ENCODE measurements at places on chromosomes 5 and 9. TPM values are rescaled to one million over a fixed set of nuclear protein-coding genes. Genes with fewer than 3 reads are reported as not detected.

PCDHA5 gene
- 2.4 TPM for total RNA-seq

IFNA13 gene
- total RNA-seq, result not detected

TAF11L10 gene
- not detected for total RNA-seq

ASS1 gene
- total RNA-seq, result 22.5 TPM

GRCh38 chr5:134432174-134432573, 20.5 kb upstream of the CDKN2AIPNL start:
- DNase-seq, result no peak

DNA sequence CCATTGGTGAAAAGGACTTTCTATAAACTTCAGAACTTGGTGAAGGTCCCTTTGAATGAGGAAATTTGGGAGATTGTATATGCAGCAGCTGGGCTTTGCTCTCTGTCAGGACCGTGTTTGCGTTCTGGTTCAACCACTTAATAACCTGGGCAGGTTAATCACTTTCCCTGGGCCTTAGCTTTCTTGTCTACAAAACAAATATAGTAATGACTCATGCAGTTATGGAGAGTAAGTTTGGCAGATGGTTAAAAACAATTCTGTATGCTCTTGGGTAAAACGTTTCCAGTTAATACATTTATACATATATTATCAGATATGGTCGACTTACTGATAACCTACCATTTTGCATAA, 197.0 kb downstream of the ARHGEF28 start:
- DNase-seq, result no peak

DNA sequence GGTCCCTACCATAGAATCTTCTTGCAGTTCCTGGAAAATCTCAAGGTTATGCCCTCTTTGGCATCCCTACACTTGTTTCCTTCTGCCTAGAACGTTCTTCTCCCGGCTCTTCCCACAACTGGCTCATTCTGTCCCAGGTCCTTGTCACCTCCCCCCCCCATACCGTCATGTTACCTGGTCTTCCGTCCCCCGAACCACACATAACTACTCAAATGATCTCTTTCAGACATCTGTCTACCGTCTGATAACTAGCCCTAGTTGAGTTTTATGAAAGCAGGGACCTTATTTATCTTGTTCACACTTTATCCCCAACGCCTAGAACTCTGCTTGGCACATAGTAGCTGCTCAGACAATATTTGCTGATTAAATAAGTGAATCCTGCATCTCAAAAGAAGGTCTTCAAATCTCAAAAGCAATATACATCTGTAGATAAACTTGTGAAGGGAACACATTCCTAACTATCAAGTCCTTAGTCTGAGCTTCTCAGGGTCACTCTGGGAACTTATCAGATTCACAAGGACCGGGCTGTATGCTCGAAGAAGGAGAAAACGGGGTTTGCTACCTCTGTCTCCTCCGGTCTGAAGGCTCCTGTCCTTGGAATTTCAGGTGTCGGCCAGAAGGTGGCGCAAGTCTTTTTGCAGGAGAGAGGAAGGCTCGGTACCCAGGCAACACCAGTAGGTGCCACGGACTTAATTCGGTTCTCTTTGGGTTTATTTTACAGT, 30.0 kb downstream of the LCP2 start:
- DNase-seq, result peak; percentile 82

DNA sequence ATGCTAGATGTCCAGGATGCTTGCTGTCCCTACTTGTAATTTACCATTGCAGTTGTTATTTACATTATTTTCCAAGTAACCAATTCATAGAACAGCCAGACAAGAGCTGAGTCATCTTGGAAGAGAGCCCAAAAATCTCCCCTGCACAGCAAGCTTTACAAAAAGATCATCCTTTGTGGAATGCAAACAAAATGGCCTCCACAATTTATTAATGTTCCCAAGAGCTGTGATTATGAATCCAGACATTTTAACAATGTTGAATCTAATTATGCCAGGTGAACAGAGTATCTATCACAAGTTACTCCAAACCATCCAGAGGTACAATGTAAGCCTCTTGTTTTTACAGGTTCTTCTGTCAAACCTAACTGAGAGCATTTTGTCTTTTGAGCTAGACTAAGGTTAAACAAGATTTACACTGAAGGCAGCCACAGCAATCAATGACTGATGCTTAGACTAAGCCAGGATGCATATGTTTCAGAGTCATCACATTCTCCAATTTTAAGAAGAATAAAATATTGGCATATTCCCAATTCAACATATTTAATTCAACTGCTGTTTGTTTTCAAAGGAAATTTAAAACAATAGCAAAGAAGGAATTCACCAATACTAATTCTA, 95.3 kb upstream of the SLC12A2 start:
- DNase-seq, result no peak

DNA sequence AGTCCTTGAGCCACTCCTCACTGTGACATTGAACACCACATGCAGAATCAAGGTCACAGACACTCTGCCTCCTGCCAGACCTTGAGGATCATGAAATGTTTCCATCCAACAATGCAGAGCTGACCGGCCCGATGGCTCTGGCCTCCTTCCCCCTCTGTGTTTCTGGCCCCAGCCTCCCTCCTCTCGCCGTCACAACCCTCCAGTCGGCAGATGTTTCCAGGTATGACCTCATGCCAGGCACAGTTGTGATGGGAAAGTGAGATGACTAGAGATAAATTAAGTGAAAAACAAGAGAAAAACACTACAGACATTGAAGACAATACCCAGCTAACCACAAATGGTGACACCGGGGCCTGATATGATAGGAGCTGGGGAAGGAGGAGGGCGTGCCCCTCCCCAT, 9.8 kb downstream of the NTNG2 start:
- DNase-seq, result no peak

- no peak for DNase-seq
These were observed 14.9 kb upstream of the DELE1 start for GRCh38 chr5:141908796-141909195.
